ENCODE measurements at places on chromosomes 11 and 22.

DNA sequence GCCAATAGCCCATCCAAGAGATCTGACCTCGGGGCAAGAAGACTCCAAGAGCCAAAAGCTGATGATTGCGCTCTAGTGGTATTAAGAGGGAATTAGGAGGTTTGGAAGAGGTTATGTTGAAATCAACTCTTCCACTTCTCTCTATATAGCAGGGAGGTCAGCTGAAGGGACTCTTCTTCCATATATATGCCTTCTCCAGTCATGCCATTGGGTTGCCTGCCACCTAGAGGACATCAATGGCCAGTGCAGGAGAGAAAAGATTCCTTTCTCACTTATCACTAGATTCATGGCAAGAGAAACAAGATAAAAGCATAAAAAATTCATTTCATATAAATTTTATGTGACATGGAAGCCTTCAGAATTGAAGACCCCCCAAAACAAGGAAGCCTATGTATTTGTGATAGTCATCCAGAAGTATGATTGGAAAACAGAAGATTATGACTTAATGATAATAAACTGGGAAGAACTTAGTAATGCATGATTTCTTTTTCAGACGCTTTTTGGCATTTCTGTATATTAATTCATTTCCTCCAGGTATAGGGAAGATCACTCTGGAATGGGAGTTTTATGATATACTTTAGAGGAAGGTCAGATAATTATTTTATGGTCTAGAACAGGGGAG lies 435.1 kb upstream of the DDI1 start:
- peak; percentile 8 for DNase-seq

DNA sequence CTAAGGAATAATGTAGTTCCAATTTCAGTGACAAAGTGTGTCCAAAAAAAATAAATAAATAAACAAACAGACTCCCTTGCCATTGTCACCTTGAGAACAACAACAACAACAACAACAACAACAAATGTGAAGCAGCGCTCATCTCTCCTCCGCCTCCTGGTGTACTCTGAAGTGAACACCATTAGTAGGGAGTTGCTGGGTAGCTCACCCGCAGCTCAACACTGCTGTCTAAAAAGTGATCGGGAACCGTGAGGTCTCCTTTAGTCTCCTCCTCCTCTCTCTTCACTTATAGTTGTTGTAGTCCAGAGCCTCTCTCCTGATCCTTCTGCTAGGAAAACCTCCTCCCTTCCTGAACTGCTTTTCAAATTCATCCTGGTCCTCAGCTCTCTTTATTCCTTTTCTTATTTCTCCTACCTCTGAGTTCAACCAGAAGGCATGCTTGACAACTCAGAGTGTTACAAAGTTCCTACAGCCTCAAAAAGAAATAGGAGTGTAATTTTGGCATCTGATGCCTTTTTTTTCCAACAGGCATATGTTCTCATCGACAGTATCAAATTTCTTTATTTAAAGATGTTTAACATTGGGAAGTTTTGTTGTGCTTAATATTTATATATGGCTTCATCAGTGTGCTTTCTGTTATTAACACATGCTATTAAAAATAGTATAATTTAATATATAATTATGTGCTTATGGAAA lies 215.1 kb downstream of the PGR start:
- DNase-seq, result no peak

DNA sequence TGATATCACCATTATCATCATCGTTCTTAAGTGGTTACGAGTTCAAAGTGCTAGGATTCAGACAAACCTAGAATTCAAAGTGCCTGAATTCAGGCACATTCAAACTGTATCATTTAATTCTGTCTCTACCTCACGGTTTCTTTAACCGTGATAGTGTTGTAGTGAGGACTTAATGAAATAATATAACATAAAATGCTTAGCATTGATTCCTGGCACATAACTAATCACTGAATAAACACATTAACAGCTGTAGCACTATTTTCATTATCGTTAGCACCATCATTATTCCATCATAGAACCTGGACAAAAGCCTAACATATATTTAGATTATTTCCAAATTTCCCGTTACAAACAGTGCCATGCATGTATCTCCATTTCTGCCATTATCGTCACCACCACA lies 102.0 kb downstream of the WNT11 start:
- DNase-seq, result no peak

GRCh38 chr11:123218451-123218850 lies 23.4 kb upstream of the CLMP start:
- no peak for DNase-seq

DNA sequence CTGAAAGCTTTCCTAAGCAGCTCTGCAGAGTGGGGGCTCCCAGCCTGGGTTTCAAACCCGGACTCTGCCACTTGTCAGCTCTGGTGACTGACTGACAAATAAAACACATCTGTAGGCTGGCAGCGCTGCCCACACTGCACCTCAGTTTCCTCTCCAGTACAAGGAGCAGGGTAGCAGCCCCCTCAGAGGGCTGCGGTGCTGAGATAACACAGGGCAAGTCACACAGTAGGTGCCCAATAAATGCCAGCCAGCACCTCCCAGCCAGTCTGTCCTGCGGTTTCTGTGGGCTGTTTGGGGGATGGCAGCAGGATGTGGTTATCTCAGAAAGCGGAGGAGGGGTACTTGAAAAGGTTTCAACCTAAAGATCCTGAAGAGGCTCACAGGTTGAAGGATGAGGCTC lies 1.5 kb downstream of the SYT12 start:
- peak; percentile 37 for DNase-seq

DNA sequence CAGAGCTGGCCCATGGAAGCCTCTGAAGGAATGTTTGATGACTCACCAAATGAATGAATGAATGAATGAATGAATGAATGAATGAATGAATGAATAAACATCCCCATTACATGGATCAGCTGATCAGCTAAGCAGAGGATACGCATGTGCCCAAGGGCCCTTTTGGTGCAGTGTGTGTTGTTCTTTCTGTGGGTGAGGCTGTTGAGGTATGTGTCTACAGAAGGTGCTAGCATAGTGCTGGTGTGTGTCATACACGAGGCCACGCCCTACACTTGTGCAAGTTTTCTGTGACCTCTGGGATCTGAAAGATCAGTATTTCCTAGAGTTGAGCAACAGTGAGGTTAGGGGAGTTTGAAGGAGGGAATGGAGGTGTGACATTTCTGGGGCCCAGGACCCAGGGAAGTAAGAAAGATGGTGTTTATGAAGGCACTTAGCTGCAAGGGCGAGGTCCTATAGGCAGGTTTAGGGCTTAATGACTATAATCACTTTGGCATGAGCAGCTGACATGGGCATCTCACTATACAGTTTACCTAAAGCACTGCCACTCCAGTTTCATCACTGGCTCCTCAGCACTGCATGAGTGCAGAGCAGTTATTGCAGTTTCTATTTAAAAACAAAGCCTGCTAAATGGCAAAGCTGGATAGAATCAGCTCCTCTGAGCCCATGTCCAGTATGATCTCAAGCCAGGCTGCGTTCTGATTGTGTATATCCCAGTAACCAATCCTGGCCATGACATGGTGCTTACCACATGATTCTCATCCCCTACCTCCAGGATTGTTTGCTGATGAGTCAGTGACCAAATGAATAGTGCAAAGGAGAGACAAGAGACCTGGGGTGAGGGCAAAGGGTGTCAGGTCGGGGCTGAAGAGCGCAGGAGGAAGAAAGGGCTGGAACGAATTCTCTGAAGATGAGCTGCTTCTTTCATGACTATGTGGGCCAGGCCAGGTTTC lies 36.4 kb upstream of the E2F8 start:
- no peak for DNase-seq

GRCh38 chr11:111176603-111177002 lies 68.9 kb upstream of the POU2AF2 start:
- DNase-seq, result no peak

DNA sequence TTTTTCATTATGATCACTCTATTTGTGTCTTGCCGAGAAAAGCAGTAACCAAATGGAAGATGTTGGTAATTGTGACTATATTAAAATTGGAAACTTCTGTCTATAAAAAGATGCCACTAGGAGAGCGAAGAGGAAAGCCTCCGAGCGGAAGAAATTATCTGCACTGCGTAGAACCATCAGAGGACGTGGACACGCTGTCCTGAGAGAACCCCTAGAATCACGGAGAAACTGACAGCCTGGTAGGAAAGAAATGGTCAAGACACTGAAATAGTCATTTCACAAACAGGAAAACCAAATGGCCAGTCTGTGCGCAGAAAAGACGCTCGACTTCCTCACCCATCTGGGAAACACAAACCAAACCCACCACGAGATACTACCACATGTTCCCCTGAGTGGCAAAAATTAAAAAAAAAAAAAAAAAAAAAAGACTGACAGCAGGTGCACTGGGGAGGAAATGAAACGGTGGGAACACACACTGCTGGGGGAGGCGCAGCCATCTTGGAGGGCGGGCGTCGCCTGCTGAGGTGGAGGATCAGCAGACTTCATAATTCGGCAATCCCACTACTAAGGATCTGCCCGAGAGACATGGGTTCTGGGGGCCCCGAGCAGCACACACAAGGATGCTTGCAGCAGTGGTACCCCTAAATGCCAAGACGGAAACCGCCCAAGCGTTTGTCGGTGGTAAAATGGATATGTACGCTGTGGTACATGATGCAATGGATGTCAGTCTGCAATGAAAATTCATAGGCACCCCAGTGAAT lies 21.3 kb downstream of the IFITM10 start:
- no peak for DNase-seq

DNA sequence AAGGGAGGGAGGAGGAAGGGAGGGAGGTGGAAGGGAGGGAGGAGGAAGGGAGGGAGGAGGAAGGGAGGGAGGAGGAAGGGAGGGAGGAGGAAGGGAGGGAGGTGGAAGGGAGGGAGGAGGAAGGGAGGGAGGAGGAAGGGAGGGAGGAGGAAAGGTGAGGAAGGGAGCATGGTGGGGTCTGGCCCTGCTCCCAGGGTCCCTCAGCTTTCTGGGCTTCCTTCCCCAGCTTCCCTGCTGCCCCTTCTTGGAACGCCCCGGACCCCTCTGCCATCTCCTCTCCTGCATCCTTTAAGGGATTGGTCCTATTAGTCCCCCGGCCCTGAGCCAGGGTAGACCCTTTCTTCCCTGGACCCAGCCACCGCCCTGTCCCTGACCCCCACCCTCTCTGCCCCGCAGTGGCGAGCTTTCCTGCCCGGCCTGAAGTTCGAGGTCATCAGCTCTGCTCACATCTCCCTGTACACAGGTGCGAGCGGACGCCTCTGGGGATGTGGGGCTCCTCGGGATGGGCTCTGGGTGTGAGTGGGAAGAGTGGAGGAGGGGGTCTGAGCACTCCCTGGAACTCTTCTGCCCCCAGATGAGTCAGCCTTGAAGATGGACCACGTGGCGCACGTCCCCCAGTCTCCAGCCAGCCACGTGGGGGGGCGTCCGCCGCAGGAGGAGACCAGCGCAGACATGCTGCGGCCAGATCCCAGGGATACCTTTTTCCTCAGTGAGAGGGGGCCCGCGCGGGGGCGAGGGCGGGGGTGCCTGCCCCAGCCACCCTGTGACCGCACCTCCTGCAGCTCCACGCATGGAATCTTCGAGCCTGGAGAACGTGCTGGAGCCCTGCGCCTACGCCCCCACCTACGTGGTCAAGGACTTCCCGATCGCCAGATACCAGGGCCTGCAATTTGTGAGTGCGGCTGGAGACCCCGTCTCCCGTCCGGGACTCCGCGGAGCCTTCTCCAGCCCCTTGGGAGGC lies 6.0 kb downstream of the B4GALNT4 start:
- DNase-seq, result no peak

DNA sequence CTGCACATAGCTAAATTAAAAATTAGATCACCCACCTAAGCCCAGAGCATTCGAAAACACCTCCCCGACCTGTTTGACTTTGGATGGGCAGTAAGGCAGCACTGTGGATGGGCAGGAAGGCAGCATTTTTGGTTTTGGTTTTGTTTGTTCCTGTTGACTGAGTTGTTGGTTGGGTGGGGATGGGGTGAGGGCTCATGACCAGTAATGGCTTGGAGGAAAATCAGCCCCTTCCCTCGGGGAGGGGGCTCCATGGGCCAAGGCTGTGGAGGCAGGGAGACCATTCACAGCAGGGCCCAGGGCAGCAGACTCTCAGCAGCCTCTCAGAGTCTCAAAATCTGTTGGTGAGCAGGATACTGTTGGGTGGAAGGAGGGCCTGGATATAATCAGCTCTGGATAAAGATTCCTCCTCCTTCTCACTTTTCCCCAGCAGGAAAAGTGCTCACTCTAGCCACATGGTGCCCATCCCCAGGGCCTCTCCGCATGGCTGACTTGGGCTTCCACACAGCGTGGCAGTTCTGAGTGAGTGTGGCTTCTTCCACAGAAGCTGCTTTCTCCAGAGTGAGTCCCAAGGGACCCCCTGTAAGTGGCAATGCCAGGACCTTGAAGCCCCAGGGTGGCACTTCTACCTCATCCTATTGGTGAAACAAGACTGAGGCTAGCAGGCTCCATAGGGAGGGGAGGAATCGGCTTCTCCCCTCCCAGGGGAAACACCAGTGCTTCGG lies 1491.2 kb downstream of the BRD1 start:
- no peak for DNase-seq

- no peak for DNase-seq
Measured at GRCh38 chr22:40238425-40239344, 61.0 kb downstream of the TNRC6B start.

DNA sequence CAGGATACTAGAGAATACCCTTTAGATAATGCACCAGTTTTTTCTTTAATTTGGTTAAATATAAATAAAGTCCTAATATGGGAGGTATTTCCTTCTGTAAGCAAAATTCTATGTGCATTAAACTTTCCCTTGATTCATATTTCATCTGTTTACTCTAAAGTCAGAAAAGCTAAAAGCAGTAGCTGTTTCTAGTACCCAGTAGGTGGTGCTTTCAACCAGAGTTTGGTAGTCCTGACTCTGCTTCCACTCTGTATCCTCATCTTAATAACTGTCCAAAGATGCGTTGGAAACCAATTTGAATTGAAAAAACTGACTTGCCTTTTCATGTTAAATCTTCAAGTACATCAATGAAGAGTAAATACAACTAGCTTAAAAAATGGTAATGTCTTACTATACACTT lies 1065.2 kb downstream of the JRKL start:
- DNase-seq, result no peak

DNA sequence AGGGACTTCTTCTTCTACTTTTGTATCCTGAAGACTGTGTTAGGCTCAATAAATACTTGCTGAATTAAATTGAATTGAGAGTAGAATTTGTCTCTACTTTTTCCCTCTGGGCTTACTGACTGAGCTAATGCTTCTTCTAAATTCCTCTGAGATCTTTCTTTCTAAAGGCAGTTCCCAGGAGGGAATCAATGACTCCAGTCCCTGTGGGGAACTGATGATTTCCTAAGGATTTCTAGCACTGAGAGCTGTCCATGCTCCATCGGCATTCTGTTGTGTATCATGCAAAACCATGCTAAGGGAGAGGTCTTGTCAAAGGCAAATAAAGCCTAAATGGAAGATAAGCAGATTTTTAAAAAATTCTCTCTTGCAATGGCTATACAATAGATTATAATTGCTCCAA lies 148.8 kb upstream of the KIRREL3 start:
- no peak for DNase-seq

- DNase-seq, result no peak
Measured at GRCh38 chr22:40855071-40855978, 1.1 kb downstream of the ST13 start.

DNA sequence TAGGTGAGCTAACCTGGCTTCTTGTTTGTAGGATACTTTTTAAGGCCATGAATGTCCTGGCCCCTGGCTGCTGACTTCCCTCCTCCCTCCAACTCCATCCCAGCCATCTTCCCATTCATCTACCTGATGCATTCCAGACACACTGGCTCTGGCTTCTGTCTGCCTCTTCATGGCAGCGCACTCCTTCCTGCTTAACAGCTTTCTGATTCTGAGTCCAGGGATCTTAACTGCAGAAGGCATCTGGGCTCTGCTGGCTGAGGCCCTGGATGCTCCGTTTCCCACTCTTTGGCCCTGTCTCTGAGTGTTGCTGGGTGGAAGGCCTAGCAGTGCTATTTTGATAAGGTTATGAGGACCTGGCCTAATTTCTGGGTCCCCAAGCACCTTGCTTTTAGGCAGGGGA lies 1.8 kb upstream of the THY1 start:
- DNase-seq, result no peak

Measured in activated CD4-positive, alpha-beta T cell treated with anti-CD3 and anti-CD28 coated beads for 24 hours (primary cell).